Inflammatory macrophage (primary cell): ENCODE measurements at places on chromosomes 3 and 15.

- no peak for DNase-seq
Measured at GRCh38 chr15:98943601-98944151, 63.9 kb downstream of the PGPEP1L start.

- no peak for DNase-seq
Measured at GRCh38 chr3:112774293-112774926, 72.3 kb downstream of the CD200R1L start.

- DNase-seq: no peak
Measured at GRCh38 chr3:66095295-66096001, 56.7 kb upstream of the MAGI1 start.

DNA sequence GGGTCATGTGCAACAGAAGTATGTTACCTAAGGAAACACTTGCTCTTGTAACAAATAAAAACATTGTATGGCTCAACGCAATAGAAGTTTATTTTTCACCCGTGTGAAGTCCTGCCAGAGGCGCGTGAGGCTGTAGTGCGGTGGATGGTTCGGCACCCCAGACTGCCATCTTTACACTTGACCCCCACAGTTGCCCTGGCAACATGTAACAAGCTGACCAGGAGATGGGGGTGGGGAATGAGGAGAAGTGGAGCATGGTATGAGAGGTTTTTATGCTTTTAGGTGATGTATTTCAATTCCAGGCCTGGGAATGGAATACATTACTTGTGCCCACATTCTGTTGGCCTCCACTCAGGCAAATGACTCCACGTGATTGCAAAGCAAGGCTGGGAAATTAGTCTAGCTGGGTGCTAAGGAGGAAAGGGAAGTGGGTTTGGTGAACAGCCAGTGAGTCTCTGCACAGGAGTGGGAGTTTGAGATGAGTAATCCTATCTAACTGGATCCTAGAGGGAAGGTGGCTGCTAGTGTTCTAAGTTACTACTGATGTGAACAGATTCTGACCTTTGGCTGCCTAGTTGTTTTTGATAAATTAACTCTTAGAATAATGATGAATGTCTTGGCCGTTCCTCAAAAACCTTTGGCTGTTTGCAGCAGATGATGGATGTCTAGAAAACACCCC is 33.8 kb upstream of the GREM1 start:
- DNase-seq: peak; percentile 91

- DNase-seq: no peak
Measured at GRCh38 chr3:43854283-43854682, 163.5 kb downstream of the ABHD5 start.

DNA sequence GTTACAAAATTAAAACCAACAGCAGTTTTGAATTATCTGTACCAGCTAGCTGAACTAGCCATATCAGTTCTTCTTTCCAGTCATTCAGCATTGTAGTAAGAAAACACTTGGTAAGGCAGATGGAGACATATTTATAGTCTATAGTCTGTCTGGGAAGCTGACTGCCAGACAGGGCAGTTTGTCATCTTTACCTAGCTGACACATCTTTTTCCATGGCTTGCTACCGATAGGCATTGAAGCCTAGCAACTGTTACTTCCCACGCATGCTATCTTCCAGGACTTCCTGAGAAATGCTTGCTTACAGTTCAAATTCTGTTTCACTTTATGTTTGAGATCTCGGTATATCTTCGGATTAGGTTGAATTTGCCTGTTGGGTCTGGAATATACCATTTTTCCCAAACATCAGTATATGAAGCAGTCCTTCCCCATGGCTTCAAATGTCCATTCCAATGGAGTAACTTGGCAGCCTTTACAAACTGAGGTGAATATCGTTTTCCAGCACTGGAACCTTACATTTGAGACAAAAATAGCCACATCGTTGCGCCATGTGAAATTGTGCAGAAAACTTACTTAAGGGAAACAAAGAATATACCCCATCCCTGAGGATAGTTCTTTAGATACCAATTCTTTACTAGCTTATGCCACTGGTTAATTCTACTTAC is 8.8 kb downstream of the GNL3 start:
- no peak for DNase-seq

DNA sequence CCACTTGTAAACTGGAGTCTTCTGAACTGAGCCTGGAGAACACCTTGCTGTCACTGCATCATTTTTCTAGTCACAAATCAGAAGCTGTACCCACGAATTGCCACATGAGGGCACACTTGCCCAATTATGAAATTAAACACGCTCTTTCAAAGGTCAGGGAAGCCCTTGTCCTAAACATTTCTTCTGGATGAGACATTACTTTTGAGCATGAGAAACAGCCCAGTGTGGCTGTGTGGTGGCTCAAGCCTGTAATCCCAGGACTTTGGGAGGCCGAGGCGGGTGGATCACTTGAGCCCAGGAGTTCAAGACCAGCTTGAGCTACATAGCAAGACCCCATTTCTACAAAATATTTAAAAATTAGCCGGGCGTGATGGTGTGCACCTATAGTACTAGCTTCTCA is 27.5 kb upstream of the CFAP161 start:
- peak; percentile 70 for DNase-seq

- DNase-seq: no peak
Measured at GRCh38 chr15:77035999-77036471, 34.9 kb downstream of the TSPAN3 start.

- peak; percentile 34 for DNase-seq
Measured at GRCh38 chr3:181629029-181629428, 82.7 kb upstream of the SOX2 start.

GRCh38 chr3:88744896-88745295 is 362.5 kb upstream of the EPHA3 start:
- no peak for DNase-seq

DNA sequence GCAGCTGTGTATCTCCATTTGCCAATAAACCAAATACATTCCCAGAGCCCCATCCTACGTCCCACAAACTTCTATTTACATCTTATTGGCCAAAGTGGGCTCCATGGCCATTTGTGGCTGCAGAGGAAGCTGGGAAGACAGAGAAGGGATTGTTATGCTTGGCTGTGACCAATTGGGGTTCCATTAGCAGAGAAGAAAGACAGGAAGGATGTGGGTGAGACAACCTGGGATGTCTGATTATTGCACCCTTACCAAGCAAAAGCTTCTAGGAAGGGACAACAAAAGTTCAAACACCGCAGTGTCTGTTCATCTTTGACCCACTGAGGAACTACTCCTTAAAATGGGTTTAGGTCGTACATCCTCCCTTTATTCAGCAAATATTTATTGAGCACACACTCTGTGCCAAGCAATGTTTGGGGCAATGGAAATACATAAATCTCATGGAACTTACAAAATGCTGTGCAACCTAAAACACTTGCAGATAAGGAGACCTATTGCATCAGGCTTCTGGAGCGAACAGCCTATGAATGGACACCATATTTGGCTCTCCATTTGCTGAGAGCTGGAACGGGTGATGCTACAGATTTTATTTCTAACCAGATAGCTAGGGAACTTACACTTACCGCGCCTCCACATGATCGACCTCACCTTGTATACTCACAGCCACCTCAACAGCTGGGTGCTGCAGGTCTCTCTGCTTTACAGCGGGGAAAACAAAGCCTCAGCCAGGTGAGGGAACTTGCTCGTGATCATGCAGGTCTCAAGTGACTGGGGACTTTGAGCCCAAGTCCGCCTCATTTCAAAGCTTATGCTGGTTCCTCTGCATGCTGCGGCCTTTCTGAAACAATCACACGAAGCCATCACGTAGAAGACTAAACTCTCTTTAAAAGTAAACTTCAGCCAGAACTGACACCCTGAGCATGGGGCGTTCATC is 21.4 kb upstream of the NR2E3 start:
- no peak for DNase-seq

DNA sequence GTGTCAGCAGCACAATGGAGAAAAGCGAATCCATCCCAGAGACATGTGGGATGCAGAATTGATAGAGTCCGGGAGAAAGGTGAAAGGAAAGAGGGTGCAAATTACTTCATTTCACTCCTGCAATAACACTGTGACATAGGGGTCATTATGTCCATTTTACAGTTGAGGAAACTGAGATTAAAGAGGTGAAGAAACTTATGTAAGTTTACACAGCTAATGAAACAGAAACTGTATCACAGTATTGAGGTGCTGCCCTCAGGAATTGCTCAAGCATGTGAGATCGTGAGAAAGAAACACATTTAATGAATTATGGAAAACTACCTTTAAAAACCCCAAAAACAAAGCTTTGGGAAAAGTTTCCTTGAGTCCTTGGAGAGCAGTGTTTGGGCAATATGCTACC is 103.6 kb upstream of the PFN2 start:
- DNase-seq: no peak

DNA sequence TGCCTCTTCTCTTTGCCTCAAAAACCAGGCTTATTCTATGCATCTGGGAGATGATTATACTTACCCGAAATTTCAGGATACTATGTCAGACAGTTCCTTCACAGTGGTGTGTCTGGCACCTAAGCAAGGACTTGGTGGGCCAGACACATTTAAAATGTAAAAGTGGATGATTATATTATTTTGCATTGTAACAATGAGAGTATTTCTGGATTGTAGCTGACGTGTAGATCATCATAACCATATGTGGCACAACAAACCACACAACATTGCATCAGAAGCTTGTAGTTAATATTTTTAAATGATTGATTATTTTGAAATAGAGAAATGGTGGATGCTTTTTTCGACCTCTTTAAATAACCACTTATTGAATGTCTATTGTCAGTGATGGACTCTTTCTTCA is 109.0 kb downstream of the TIGIT start:
- DNase-seq: no peak

DNA sequence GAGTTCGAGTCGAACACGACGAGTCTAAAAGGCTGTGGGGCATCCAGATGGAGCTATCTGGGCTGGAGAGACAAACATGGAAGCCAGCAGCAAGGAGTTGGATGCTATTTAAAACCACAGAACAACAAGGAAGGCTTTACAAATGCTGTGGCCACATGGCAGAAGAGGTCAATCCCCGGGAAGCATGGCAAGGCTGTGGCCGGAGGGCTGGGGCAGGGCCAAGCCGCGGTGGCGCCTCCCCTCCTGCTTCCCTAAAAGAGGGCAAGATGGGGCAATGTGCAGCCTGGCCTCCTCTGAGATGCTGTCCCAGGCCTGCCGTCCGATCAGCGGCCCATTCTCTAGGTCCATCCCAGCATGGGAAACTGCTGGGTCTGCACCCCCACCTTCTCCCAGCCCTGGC is 139.1 kb downstream of the SRGAP3 start:
- no peak for DNase-seq

DNA sequence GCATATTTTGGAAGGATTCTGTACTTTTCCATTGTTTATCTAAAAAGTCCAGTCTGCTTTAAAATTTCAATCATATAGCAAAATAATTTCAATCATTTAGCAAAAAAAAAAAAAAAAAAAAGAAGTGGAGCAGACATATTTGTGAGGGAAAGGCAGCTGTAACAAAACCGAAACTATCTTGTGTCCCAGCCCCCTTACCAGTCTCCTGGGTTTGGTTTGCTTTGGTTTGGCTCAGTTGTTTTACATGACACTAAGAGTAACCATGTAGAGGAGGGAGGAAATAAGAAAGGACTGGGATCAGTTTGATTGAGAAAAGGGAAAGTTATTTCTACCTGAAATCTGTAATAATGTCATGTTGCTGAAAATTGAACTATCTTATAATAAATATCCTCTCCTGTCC is 158.8 kb upstream of the GADL1 start:
- no peak for DNase-seq

- DNase-seq: no peak
Measured at GRCh38 chr15:91228383-91228782, 128.3 kb downstream of the SV2B start.

GRCh38 chr15:69451951-69452691 is 497 bp upstream of the RPLP1 start:
- peak; percentile 20 for DNase-seq

- DNase-seq: no peak
Measured at GRCh38 chr15:23616536-23616935, 31.1 kb downstream of the MAGEL2 start.

GRCh38 chr3:58952128-58952917 is 97.5 kb downstream of the CFAP20DC start:
- no peak for DNase-seq

GRCh38 chr3:18866899-18867298 is 281.4 kb upstream of the KCNH8 start:
- DNase-seq: no peak

DNA sequence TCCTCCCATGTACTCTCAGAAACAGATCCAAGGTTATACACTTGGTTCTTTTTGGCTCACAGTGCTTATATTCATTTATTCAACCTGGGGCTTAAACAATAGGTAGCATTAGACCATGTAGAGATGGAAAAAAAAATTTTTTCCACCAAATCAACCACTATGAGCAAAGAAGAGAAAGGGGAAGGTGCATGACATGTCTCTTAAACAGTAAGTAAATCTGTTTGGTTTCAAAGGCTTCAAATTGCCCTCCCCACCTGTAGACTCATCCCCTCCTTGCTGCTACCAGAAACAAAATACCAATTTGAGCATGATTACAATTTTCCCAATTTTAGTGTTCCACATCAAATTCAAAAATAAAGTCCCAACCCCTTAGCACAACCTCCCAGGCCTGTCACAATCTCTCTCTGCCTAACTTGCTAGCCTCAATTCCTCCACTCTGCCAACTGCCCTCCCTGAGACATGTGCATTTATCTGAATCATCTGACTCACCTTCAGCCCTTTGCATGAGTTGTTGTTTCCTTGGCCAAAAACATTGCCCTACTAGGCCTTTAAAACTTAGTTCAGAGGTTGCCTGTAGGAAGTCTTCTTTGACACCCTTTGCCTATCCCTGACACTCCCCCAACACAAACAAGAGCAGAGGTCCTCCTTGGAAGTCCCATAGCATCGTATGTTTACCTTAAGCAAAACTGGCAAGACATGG is 30.3 kb upstream of the TSC22D2 start:
- no peak for DNase-seq

GRCh38 chr3:158809642-158810041 is 7.8 kb downstream of the MFSD1 start:
- DNase-seq: peak; percentile 80

DNA sequence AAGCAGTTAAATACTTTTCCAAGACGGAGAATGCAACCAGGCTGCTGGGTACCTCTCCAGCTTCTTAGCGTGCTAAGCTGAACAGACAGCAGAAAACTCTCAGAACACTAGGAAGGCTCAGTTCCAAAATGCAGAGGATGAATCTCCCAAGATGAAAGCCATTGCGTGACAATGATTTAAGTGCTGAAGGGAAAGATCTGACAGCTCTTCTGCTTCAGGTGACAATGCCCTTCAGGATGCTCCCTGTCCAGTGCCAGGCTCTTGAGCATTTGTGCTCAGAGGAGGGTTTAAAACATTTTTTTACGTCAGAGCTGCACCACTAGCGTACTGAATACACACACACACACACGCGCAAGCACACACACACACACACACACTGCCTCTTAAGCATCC is 26.3 kb downstream of the ARHGEF3 start:
- no peak for DNase-seq

- no peak for DNase-seq
Measured at GRCh38 chr3:31562525-31562924, 29.8 kb downstream of the STT3B start.

GRCh38 chr3:114899186-114899931 is 247.7 kb downstream of the ZBTB20 start:
- no peak for DNase-seq

GRCh38 chr3:21705769-21706168 is 45.2 kb downstream of the ZNF385D start:
- no peak for DNase-seq
